ENCODE measurements at places on chromosomes 13 and 19.

GRCh38 chr13:102626928-102627327 lies 30.1 kb downstream of the TPP2 start:
- no peak for DNase-seq

GRCh38 chr13:81682081-81682630 lies 1341.2 kb upstream of the SPRY2 start:
- no peak for DNase-seq

DNA sequence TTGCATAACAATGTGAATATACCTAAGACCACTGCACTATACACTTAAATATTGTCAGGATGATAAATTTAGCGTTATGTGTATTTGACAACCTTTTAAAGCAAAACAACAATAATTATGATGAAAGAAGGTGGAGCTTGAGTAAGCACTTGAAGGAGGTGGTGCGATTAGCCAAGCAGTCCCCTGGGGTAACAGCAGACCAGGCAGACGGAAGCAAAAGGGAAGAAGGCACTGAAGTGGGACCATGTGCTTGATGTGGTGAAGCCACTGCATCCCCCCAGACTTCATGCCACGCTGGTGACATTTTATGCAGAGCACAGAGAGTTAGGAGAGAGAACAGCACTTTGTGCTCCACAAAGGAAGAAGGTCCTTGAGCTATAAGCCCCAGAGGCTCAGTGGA lies 58.3 kb upstream of the ZNF507 start:
- no peak for DNase-seq

DNA sequence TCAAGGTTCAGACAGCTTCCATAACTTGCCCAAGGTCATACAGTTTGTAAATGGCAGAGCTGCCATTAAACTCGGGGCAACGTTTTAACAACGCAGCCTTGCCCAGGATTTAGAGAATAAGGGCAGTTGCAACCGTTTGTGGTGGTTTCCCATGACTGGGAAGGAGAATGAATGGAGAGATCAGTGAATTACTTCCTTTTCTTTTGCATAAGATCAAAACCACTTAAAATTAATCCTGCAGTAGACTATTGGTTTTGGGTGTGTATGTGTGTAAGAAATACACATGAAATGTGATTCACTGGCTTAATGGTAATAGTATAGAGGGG lies 179.1 kb upstream of the MIR17HG start:
- no peak for DNase-seq

- no peak for DNase-seq
Measured at GRCh38 chr13:43267916-43268315, 244.5 kb downstream of the DNAJC15 start.

All from NCI-H1417 treated with DMSO at 0.1 percent for 48 hours (cell line).